Small intestine (tissue), 16 donors: ENCODE measurements at places on chromosomes 6 and 20. TPM values are rescaled to one million over a fixed set of nuclear protein-coding genes. Genes with fewer than 3 reads are reported as not detected.

DNA sequence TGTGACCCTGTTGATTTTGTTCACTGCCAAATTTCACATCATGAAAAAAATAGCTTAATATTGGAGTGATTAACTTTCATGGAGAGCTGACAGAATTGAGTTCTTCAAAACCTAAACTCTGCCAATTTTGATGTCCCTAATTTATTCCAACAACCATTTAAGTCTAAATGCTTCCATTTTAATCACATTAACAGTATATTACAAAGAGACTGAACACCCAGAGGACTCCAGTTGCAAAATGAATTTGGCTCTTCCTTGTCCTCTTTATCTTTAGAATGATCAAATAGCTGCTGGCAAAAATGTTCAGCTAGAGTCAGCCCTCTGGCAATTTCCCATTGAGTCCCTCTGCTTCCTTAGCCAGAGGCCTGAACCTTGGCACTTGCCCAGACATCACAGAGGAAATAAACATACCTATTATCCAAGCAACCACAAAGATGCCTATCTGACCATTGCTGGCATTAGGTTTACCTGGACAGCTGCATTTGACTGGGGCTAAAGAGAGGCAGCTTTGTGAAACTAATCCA lies 299.0 kb upstream of the STXBP5 start:
- no peak for DNase-seq

DNA sequence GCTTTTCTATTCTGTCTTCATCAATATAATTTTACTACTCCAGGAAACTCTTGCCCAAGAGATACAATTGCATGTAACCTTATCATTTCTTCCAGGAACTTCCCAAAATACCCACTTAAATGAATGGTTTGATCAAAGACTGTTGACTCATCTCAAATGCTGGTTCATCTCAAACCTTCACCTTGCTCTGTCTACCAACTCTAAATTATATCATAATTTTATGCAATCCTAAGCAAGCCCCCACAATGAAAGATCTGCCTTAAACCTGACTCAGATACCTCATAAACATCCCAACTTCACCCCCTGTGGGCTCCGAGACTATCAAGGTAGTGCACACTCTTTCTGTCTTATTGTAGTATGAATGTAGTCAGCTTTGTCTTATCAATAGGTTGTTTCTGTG lies 65.5 kb upstream of the GCM1 start:
- DNase-seq: no peak

DNA sequence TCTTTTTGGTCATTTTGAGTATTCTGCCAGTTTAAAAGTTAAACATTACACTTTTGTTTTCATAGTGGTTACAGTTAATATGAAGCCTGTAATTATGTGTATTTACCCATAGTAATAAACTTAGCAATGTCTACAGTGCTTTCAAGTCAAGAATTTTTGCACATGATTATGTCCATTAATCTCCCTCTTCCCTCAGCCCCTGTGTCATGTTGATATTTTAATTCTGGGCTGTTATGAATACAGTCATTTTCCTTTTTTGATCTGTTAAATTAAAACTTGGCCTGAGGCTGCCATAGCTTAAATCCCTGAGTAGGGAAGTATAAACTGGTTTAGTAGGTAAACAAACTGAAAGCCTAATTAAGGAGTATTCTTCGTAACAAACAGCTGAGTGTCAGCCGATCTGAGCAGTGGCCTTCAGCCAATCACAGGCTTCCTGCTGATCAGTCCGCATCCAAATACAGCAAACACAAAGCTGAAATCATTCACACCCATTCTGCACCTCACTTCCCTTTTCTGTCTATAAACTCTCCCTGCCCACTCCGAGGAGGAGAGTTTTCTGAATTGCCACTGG lies 9.5 kb upstream of the SFT2D1 start:
- peak; percentile 66 for DNase-seq

UNC93A gene
- 33.1 TPM for polyA plus RNA-seq

SLC2A4RG gene
- polyA plus RNA-seq: 19.0 TPM

WDR27 gene
- polyA plus RNA-seq: 9.7 TPM
